Gastrocnemius medialis (tissue), 4 donors: ENCODE measurements at places on chromosomes 12 and 14. TPM values are rescaled to one million over a fixed set of nuclear protein-coding genes. Genes with fewer than 3 reads are reported as not detected.

DNA sequence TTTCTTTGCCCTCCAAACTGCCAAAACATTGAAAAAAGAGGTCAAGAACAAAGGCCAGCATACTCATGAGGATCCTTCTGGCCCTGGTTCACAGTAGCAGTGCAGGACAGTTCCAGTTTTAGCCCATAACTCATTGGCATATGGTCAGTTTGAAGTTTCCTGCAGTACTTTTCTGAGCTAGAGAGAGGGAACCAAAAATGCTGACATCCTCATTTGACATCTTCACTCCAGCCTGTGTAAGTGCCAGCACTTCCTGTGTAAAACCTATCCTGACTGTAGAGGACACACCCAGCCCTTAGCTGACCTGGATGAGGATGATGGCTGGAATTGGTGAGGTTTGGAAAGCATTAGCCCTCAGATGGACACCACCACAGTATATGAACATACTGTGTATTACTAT lies 84.1 kb downstream of the FGD4 start:
- no peak overlapping the region for H3K4me3 ChIP-seq
- DNase-seq, result peak; percentile 32
- peak overlapping the region; percentile 38 for H3K27ac ChIP-seq
- no peaks in the 10 kb centered on the region for H3K27me3 ChIP-seq

DNA sequence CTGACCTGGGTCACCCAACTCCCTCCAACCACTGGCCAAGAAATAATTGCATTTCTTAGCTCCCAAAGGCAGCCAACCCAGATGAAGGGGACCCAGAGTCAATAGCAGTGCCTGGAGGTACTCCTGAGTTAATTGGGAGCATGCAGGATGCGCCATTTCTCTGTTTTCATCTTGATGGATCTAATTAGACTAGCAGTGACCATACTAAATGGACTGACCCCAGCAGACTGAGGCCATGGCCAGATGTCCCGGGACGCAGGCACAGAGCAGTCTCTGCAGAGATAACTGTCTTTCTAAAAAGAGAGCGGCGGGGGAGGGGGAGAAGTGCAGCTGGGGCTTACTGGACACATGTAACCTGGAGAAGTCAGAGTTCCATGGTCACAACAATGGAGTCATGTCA lies 53.2 kb upstream of the CMKLR1 start:
- H3K27ac ChIP-seq, result no peak overlapping the region
- H3K36me3 ChIP-seq, result no peaks in the 10 kb centered on the region
- no peak for DNase-seq
- no peak overlapping the region for H3K4me3 ChIP-seq
- no peaks in the 10 kb centered on the region for H3K4me1 ChIP-seq
- no peaks in the 10 kb centered on the region for H3K27me3 ChIP-seq

- H3K27ac ChIP-seq, result no peak overlapping the region
- no peaks in the 10 kb centered on the region for H3K4me1 ChIP-seq
- DNase-seq, result no peak
- H3K4me3 ChIP-seq, result no peak overlapping the region
These were observed 17.0 kb downstream of the PSEN1 start for GRCh38 chr14:73153272-73153671.

GRCh38 chr14:56490379-56490778 lies 89.2 kb upstream of the TMEM260 start:
- no peak for DNase-seq
- H3K27me3 ChIP-seq, result no peaks in the 10 kb centered on the region
- no peak overlapping the region for H3K27ac ChIP-seq
- no peaks in the 10 kb centered on the region for H3K36me3 ChIP-seq
- no peak overlapping the region for H3K4me3 ChIP-seq

- DNase-seq, result no peak
- no peaks in the 10 kb centered on the region for H3K4me1 ChIP-seq
- no peaks in the 10 kb centered on the region for H3K27me3 ChIP-seq
These were observed 77.4 kb downstream of the OTOGL start for GRCh38 chr12:80176706-80177105.

- DNase-seq, result peak; percentile 58
- H3K27ac ChIP-seq, result peak overlapping the region; percentile 98
- H3K36me3 ChIP-seq, result peaks cover 6% of the 10 kb centered on the region
- H3K4me1 ChIP-seq, result peaks cover 53% of the 10 kb centered on the region
- H3K4me3 ChIP-seq, result peak overlapping the region; percentile 79
These were observed 1.2 kb downstream of the DDIT3 start for GRCh38 chr12:57518920-57519795.

- no peak overlapping the region for H3K4me3 ChIP-seq
- no peak for DNase-seq
- no peaks in the 10 kb centered on the region for H3K27me3 ChIP-seq
- no peaks in the 10 kb centered on the region for H3K36me3 ChIP-seq
- H3K4me1 ChIP-seq, result no peaks in the 10 kb centered on the region
- no peak overlapping the region for H3K27ac ChIP-seq
These were observed 100.2 kb downstream of the NUMB start for GRCh38 chr14:73358187-73358586.

GRCh38 chr12:76883811-76884210 lies 5.0 kb upstream of the CSRP2 start:
- no peaks in the 10 kb centered on the region for H3K4me1 ChIP-seq
- DNase-seq, result peak; percentile 24
- H3K36me3 ChIP-seq, result no peaks in the 10 kb centered on the region
- no peak overlapping the region for H3K27ac ChIP-seq
- H3K4me3 ChIP-seq, result no peak overlapping the region

- H3K27ac ChIP-seq, result no peak overlapping the region
- H3K4me1 ChIP-seq, result no peaks in the 10 kb centered on the region
- H3K27me3 ChIP-seq, result no peaks in the 10 kb centered on the region
- no peak overlapping the region for H3K4me3 ChIP-seq
These were observed 123.1 kb downstream of the NPAS3 start for GRCh38 chr14:33061667-33062325.

GRCh38 chr12:59929110-59929509 lies 333.3 kb downstream of the SLC16A7 start:
- H3K4me3 ChIP-seq, result no peak overlapping the region
- H3K4me1 ChIP-seq, result no peaks in the 10 kb centered on the region
- H3K36me3 ChIP-seq, result no peaks in the 10 kb centered on the region
- no peak for DNase-seq
- H3K27me3 ChIP-seq, result no peaks in the 10 kb centered on the region

DNA sequence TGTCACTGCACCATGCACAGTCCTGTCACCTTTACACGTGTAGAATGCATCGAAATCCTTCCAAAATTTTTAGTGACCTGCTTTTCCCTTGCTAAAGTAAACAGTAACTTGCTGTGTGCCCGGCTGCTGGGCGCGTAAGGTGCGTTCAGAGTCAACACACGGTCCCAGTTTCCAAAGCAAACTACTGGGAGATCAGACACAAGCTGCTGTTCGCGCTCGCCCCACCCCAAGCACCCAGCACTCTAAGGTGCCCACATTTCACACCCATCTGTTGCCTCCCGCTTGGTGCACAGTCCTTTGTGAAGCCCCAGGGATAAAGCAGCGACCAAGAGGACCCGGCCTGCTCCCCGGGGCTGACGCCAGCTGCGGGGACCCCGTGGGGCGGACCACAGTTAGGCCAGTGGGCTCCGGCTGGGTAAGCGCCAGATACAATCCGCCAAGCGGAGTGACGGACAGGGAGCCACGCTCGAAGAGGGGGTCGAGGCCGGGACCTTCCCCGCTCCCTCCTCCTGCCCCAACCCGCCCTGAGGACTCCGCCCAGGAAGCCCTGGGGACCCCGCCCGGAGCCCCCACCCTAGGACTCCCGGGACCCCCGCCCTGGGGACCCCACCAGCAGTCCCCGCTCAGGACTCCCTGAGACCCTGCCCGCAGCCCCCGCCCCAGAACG lies 633 bp downstream of the STX2 start:
- H3K4me3 ChIP-seq, result peak overlapping the region; percentile 67
- no peaks in the 10 kb centered on the region for H3K27me3 ChIP-seq
- no peak for DNase-seq
- peak overlapping the region; percentile 67 for H3K27ac ChIP-seq

DNA sequence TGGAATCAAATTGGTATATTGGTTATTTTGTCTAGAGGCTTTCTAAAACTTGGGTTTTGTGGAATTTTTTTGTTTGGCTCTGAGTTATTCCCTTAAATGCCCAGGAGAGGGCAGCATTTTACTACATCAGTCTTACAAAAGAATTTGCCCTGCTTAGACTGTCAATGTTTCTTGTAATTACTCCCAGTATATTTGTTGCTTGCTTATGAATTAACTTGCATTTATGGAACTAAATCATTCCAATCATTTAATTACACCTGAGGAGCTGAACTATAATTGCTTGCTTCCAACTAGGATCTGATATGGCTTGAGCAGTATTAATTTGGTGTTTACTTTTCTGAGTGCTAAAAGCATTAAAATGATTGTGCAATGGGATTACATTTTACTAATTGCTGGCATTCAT lies 48.7 kb downstream of the MIPOL1 start:
- no peaks in the 10 kb centered on the region for H3K27me3 ChIP-seq
- H3K27ac ChIP-seq, result no peak overlapping the region
- no peaks in the 10 kb centered on the region for H3K4me1 ChIP-seq
- no peak overlapping the region for H3K4me3 ChIP-seq
- H3K36me3 ChIP-seq, result no peaks in the 10 kb centered on the region

DNA sequence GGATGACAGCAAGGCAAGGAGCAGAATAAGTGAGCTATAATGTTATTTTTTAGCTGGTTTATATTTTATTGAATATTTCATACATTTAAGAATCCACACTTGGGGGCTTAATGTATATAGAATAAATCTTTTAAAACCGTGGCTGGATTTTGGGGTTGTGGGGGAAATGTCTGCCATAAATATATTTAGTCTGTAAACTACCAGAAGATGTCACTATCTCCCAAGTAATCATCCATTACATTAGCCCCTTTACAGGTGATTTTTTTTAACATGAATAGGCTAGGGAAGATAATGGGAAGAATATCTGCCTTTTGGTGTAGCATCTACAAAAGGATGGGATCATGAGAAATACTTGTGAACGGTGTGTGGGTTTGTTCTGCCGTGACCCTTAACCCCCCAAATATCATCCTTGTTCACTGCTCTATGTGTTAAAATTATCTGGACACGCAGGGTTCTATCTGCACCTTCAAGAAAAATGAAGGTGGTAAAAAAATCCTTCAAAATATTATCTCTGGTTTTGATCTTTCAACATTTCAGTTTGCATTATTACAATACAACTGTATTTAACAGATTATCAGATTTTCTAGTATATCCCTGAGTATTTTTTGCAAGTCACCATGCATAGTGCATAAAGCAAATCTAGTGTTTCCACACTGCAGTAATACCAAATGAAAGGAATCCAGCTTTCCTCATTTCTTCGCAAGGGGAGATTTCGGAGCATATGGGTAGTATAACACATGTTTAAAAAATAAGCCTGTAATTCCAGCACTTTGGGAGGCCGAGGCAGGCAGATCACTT lies 8.0 kb upstream of the SLC17A8 start:
- no peaks in the 10 kb centered on the region for H3K27me3 ChIP-seq
- H3K4me1 ChIP-seq, result no peaks in the 10 kb centered on the region
- DNase-seq, result no peak

DNA sequence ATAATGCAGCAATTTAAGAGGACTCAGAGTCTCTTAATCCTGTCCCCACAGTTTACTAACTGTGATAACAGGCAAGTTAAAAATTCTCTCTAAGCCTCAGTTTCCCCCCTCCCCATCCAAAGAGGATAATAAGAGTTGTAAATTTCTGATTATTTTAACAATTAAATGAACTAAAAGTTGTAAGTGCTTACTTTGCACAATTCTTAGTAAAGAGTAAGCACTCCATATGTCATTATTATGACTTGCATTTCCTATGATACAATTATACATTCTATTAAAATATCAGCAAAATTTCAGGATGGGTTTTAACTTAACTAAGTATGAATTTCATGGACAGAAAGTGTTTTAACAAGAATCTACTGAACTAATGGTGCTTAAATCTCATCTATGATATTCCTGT lies 80.1 kb downstream of the NELL2 start:
- H3K4me3 ChIP-seq, result no peak overlapping the region
- H3K4me1 ChIP-seq, result no peaks in the 10 kb centered on the region
- H3K36me3 ChIP-seq, result no peaks in the 10 kb centered on the region
- H3K27ac ChIP-seq, result no peak overlapping the region
- DNase-seq, result no peak
- no peaks in the 10 kb centered on the region for H3K27me3 ChIP-seq

DNA sequence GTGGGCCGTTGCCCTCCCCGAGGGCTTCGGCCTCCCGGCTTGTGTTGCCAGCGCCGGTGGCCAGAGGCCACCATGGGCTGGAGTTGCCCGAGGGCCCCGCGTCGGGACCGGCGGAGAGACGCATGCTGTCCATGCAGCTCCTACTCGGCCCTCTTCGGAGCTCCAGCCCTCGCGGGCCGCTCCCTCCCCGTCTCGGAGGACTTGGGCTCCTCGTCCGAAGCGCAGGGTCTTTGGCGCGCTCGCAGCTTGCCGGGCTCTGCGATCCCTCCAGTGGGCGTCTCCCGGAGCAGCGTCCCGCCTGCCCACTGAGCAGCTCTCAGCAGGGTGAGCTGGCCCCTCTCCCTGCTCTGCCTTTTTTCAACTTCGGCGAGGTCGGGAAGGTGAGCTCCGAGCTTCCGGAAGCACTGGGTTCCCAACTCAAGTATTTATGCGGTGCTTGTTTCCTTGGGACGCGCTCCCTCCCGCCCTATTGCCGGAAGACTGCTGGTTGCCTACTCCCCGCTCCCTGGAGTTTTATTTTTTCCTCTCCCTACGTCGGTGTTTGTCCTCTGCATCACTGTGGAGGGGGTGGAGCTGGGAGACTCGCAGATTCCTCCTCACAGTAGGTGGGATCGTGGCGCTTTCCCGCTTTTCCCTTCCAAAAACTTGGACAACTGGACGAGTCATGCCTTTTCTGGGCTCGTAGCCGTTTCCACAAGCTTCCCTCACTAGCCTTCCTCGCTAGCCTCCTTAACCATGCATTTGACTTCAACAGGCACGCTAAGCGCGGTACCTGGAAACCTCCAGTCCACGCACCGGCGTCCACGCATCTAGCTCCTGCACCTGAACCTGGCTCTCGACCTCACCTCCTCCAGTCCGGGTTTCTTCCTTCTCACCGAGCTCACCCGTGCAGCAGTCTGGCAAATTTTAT lies at the start of gene AVPR1A:
AVPR1A (minus strand) TSS at position 489 of the 910 bp plus-strand sequence; CDS start at position 124, 365 bp downstream.
- no peaks in the 10 kb centered on the region for H3K36me3 ChIP-seq
- no peaks in the 10 kb centered on the region for H3K4me1 ChIP-seq
- H3K27ac ChIP-seq, result peak within 1 kb of the TSS; percentile 37
- H3K27me3 ChIP-seq, result peaks cover 35% of the 10 kb centered on the region
- H3K4me3 ChIP-seq, result peak within 1 kb of the TSS; percentile 56

DNA sequence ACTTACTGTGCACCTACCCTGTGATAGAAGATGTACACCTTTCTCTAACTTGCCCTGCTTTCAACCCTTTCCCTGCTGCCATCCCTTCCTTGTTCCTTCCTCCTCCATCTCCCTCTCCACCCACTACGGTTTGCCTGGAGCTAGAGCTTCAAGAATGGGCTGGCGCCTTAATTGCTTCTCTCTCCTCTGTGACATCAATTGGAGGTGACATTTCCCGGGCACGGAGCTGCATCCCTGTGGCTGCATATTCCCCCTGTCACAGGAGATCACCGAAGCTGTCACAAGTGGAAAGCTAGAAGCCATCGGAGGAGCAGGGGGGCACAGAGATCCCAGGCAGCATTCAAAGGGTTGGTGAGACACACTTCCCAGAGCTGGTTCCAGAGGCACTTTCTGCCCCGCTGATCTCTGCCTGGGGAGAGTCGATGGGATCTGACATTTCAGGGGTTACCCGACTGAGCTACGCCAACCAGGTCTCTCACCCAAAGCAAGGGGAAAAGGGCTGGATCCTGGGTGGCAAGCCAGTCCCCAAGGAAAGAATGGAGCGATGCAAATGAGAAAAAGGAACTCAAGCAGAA lies 604.9 kb downstream of the MED13L start:
- no peaks in the 10 kb centered on the region for H3K36me3 ChIP-seq
- no peak overlapping the region for H3K27ac ChIP-seq
- no peaks in the 10 kb centered on the region for H3K27me3 ChIP-seq
- H3K4me1 ChIP-seq, result no peaks in the 10 kb centered on the region
- H3K4me3 ChIP-seq, result no peak overlapping the region

Gene CLEC14A
- total RNA-seq, result 22.3 TPM

Gene ATG14
- 12.6 TPM for total RNA-seq

Gene DLGAP5
- total RNA-seq, result not detected

Gene TAS2R7
- not detected for total RNA-seq

Gene KLRG1
- total RNA-seq, result 1.00 TPM

Gene TRMT5
- 6.0 TPM for total RNA-seq

Gene TC2N
- total RNA-seq, result 11.9 TPM
